ENCODE measurements at places on chromosomes 12 and 14.
A peak's percentile ranks its signal among the peaks of the same experiment; 100 is the strongest.

GRCh38 chr14:50756300-50756699, 74.7 kb downstream of the NIN start:
- DNase-seq: no peak

- DNase-seq: peak; percentile 31
Observed at GRCh38 chr14:99518441-99519346, 37.5 kb downstream of the CCNK start.

DNA sequence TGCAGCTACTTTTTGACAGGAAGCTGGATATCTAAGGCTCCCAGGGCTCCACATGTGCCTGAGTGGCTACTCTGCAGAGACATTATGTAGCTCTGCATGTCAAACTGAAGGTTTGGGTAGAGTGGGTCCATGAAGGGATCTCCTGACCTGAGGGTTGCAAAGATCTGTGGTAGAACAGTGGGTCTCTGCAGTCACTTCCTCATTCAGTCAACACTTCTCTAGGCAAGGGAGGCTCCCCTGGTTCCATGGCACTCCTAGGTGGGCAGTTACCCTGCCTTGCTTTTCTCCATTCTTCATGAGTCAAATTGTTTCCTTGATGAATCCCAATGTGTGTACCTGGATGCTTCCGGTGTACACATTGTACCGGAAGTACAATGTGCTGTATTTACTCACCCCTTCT, 57.4 kb downstream of the CMAS start:
- no peak for DNase-seq

GRCh38 chr12:109302770-109303169, 6.3 kb downstream of the FOXN4 start:
- DNase-seq: no peak

- DNase-seq: no peak
Observed at GRCh38 chr14:23630687-23631086, 5.5 kb upstream of the DHRS2 start.

GRCh38 chr12:663293-663871, at the start of gene NINJ2:
Gene NINJ2, minus strand, starts transcription at chr12:663445. Its CDS starts 85 bp downstream, at chr12:663360.
- no peak for DNase-seq

- no peak for DNase-seq
Observed at GRCh38 chr12:62720661-62721330, 214.2 kb downstream of the PPM1H start.

- DNase-seq: no peak
Observed at GRCh38 chr14:25628390-25628789, 578.4 kb upstream of the STXBP6 start.

- DNase-seq: no peak
Observed at GRCh38 chr14:20799892-20800544, 2.6 kb downstream of the RNASE1 start.

DNA sequence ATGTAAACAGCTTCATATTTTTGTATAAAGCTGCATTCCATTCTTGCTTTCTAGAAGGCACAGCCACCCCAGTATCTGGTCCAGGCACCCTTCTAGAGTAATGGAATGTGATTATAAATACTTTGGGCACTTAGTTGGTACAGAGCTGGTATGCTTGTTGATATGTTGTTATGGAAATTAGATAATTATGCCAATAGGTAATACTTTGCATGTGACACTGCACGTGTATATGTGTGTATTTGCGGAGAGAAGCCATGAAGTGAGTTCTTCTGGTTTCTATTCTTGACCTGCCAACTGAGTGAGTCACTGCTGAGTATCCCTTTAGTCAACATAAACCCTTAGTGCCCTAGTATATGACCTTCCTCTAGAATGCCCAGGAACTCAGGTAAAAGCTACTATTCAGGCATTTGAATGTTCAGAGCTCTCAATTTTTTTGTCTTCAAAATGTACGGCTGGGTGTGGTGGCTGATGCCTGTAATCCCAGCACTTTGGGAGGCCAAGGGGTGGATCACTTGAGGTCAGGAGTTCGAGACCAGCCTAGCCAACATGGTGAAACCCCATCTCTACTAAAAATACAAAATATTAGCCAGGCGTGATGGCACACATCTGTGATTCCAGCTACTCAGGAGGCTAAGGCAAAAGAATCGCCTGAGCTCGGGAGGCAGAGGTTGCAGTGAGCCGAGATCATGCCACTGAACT, 6.2 kb upstream of the TCP11L2 start:
- no peak for DNase-seq

- no peak for DNase-seq
Observed at GRCh38 chr12:3601461-3602150, 110.6 kb downstream of the PRMT8 start.

DNA sequence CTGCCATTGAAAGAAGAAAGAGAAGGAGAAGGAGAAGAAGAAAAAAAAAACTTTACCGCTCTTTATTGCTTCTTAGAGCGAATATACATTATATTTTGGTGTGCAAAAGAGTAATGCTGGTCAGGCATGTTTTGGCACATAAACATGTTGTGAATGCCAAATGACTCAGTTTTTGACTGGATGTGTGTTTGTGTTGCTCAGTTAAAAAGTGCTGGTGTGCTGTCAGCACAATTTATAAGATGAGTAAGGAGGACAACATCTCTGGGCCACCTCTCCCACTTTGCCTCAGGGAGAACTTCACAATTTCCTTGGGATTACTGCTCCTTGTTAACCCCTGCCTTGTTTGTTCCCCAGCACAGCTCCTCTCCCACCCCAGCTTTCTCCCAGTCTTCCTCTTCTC, 584.8 kb downstream of the ETNK1 start:
- DNase-seq: no peak

- no peak for DNase-seq
Observed at GRCh38 chr12:117100251-117100650, 1.0 kb upstream of the TESC start.

GRCh38 chr14:103073876-103074728, 9.9 kb upstream of the LBHD2 start:
- DNase-seq: no peak

DNA sequence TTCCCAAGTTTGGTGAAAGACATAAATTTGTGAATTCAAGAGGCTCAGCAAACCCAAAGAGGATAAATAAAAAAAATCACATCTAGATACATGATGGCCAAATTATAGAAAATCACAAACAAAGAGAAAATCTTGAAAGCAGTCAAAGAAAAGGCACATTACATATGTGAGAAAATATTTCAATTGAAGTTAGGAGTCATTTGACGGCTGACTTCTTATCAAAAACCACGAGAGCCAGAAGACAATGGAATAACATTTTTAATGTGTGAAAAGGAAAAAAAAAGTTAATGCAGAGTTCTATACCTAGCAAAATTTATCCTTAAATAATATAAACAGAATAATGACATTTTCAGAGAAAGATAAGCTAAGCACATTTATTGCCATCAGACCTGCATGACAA, 307.0 kb downstream of the C12orf75 start:
- no peak for DNase-seq

DNA sequence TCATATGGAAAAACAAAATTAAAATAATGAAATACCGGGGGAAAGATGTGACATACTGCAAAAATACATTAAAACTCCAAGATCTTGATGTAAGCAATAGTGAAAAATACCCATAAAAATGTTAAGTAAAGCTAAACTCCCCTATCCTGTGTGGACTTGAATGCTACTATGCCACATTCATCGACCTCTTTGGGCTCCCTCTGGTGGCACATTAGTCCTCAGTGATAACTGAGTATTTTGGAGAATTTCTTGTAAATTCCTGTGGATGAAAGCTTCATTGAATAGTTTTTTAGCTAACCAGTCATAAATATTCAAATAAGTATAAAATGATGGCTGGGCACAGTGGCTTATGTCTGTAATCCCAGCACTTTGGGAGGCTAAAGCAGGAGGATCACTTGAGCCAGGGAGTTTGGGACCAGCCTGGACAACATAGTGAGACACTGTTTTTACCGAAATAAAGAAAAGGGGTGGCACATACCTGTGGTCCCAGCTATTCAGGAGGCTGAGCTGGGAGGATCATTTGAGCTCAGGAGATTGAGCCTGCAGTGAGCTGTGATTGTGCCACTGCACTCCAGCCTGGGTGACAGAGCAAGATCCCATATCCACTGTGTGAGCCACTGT, 42.4 kb upstream of the SGPP1 start:
- no peak for DNase-seq

GRCh38 chr12:94434171-94434570, 25.5 kb downstream of the CEP83 start:
- no peak for DNase-seq

- no peak for DNase-seq
Observed at GRCh38 chr14:96951511-96951910, 154.3 kb downstream of the VRK1 start.

GRCh38 chr14:42198010-42198409, 591.3 kb downstream of the LRFN5 start:
- DNase-seq: no peak

- DNase-seq: no peak
Observed at GRCh38 chr12:118151755-118152154, 15.8 kb downstream of the PEBP1 start.

DNA sequence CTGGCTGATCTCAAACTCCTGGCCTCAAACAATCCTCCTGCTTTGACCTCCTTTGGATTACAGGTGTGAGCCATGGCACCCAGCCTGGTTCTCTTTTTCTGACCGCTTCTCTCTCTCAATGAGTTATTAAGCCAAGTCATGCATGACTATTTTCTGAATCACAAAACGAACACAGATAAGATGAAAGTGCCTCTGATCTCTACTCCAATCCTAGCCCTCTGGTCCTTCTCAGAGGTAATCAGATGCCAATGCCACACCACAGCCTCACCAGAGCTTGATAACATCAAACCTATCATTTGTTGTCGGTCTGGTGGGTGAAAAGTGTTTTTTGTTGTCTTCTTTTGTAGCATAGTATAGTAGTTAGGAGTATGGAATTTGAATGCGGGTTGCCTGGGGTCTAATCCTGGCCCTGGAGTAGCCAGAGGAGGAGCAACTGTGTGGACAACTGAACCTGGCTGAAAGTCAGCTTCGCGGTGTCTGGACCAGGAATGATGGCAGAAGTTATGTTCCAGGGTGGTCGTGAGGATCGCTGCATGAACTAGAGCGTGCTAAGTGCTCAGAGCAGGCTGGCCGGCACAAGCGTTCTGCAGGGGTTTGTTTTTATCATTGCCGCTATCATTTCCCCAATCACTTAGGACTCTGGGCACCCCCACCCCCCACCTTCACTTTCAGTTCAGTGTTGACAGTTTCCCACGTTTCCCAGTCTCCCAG, 77.9 kb downstream of the SPRING1 start:
- no peak for DNase-seq

DNA sequence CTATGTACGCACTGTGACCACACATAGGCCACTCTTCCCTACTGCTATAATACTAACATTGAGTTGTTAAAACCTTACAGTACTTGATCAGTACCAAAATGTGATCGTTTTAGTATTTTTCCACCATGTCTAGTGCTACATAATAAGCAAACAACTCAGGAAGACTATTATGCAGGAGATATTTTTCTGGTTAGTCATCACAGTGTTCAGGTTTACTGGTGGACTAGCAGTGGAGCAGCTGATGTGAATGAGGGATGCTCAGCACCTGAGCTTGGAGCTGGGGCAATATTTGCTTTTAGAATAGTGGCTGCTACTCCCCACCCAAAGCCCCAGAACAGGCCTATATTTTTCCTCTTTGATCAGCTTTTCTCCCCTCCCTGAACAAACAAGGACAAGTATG, 513.1 kb downstream of the KCNH5 start:
- no peak for DNase-seq

DNA sequence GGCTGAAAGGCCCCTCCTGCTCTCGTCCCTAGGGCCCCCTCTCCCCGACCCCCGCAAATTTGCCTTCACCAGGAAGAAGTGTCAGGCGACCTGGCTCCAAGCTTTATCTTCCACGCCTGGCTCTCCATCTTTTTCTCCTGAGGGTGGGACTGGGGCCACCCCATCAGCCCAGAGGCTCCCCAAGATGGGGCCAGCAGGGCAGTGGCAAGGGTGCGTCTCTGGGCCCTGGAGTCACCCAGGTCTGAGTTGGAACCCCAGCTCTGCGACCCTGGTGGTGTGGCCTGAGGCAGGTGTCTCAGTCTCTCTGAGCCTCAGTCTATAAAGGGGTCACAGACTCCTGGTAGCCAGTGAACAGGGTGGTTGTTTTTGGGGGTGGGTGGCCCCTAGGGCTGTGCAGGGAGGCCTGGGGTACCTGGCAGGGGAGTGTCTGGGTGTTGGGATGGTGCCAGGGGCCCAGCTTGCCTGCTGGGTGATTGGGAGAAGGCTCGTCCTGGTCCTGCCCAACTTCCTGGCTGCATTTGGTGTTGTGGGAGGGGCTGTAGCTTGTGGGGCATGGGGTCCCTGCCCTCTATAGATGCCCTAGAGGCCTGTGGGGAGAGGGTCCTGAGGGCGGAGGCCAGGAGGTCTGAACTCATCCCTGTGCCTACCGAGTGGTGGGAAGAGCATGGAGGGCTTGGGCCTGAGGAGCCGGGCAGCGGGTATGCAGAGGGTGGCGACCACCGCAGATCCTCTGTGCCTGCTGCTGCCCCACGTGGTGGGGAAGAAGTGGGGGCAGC, 7.6 kb downstream of the KIF26A start:
- DNase-seq: no peak

- no peak for DNase-seq
Observed at GRCh38 chr14:36657399-36658122, 4.1 kb upstream of the PAX9 start.

- no peak for DNase-seq
Observed at GRCh38 chr14:97776890-97777558, 979.8 kb downstream of the VRK1 start.

DNA sequence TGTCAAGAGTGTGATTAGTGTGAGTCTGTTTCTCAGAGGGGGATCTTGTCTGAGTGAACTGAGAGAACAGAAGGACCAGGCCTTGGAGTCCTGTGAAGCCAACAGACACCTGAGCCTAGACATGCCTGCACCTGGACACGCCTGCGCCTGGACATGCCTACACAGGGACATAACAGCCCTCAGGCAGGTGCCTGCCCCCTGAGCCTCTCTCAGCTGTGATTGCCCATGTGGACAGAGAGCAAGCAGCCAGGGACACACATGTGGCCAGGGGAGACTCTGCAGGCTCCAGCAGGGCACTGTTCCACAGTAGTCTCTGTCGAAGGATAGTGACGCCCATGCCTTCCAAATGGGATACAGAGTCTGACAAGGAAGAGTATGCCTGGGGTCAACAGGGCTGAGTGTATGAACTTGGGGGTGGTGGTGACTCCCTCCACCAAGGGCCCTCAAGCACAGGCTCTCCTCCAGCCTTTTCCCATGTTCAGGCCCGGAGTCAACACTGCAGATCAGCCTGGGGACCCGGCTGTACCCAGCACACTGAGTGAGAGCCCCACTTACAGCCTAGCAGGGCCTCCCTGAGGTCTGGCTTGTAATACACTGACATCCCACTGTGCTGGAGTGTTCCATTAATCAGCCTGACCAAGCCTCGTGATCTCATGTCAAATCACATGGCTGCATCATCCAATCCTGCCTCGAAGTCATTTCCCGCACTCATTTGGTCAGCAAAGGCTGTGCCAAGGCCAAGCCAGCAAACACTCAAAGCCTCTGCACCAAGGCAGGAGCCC, 173.0 kb downstream of the CALM1 start:
- no peak for DNase-seq

DNA sequence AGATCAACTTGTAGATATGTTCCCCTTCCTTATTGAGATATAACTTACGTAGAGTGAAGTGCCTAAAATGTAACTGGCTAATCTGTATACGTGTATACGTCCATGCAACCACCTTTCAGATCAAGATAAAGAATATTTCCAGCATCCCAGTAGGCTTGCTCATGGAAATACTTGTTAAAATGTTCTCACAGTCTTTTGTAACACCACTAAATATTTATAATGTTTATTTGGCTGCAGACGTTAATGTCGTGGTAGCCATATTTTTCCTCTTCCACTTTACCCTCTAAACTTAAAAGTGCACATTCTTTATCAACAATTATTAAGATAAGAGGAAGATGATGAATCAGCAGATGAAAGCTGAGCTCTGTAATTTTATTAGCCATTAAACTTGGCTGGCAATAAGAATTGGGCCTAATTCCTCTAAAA, 447.4 kb downstream of the AEBP2 start:
- DNase-seq: no peak

- no peak for DNase-seq
Observed at GRCh38 chr14:70721542-70721941, 79.8 kb downstream of the TTC9 start.
